ENCODE measurements at places on chromosomes 6 and 20.

DNA sequence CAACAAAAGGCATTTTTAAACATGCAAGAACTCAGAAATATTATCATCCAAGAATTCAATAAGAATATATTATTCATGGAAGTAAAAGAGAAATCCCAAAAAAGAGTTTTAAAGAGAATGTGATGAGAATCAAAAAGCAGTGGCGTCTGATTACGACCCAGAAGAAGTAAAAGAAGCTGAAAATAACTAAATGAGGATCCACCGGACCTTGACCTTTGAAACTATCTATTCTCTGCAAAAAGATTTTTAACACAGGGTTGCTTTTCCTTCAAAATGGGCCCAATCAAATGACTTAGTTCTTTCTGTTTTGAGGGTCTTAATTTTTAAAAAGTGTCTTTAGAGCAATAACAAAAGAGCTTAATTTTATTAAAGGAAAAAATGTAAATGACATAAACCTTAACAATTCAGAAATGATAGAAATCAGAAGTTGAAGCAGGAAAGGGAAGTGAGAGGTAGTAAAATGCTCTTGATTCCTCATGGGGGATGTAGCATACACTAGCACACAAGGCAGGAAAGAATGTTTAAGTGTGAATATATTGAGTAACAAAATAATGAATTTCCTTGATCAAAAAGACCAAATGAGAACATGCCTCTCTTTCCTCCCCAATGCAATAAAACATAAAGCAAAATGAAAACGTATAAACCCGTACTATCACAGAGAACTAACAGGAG lies 223.1 kb upstream of the PRDM1 start:
- no peak for DNase-seq

- no peak for DNase-seq
Observed at GRCh38 chr6:169048185-169048864, 205.3 kb downstream of the THBS2 start.

DNA sequence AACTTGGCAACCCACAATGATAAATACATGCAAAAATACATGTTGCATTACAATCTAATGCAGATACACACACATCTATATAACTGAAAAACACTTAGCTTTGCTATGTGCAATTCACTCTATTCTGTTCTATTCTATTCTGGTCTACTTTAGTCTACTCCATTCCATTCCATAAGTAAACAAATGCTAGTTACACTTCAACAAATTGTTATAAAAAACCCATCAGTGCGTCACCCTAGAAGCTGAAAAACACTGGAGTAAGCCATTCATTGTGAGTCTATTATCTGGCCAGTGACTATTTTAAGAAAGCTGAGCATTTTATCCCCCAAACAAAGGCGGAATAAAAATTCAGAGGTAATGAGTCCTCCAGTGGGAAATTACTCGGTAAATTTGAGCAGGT lies 315.7 kb upstream of the EPHA7 start:
- no peak for DNase-seq

- DNase-seq, result no peak
Observed at GRCh38 chr6:109015176-109015575, 79.5 kb downstream of the SESN1 start.

DNA sequence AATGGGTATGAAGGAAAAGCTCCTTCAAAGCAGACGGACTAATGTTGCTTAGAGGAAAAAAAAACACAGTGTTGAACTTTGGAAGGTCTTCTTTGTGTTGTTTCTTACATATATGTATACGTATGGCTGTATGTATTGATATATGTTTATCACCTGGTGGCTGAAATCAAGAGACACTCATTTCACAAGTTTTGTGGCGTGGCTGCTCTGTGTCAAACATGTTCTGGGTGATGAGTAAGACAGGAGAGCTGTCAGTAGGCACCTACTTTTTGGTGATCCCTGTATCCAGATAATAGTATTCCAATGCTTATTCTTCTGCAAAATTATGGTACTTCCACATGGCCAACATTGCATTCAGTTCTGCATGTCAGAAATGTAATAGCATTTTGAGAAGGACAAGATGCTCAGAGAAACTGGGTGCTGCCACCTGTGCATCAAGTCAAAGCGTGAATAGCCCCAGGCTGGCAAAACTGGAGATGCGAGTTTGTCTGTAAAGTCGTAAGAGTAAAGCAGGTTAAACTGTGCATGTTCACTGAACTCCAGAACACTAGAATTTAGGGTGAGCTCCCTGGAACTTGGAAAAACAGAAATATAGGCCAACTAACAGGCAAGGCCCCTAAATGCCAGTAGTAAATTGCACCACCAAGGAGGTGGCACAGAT lies 67.9 kb downstream of the ARMC2 start:
- no peak for DNase-seq

GRCh38 chr20:63968928-63969760 lies 586 bp downstream of the ZNF512B start:
- DNase-seq, result peak; percentile 25

DNA sequence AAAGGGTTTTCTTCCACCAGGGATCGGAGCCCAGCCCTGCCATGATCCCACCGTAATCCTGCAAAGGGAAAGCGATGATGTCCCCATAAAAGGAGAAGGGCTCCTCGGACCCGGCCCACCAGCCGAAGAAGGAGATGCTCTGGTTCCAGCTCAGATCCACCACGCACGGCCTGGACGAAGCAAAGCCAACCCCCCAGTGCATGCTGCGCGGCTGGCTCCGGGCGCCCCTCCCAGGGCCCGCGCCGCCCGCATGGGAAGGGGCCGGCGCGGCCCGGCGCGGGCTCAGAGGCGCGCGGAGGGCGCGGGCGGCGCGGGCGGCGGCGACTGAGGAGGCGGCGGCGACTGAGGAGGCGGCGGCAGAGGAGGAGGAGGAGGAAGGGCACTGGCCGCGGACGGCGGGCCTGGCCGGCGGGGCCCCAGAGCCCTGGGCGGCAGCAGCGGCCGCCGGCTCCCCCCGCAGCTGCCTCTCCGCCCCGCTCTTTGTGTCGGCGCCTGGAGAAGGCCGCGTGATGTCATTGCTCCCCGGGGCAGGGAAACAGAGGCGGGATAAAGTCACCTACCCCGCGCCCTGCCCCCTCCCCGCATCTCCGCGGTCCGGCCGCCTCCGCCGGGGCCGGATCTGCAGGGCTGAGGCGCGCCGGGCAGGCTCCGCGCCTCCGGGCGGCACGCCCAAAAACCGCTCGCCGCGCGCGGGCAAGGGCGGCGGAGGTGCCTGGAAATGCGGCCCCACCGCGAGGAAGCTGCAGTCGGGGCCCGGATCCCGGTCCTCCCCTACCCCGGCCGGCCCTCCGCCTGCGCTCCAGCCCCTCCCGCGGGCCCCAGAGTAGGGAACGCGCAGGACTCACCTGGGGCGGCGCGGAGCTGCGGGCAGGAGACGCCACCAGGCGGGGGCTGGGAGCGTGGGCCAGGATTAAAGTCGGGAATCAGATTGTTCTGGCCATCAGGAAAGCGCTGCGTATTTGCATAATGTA lies at the start of gene FAXC:
Gene FAXC, minus strand, starts transcription at position 504 of the 971 bp plus-strand sequence. Its CDS starts 302 bp downstream, at position 202.
- DNase-seq, result peak; percentile 72

DNA sequence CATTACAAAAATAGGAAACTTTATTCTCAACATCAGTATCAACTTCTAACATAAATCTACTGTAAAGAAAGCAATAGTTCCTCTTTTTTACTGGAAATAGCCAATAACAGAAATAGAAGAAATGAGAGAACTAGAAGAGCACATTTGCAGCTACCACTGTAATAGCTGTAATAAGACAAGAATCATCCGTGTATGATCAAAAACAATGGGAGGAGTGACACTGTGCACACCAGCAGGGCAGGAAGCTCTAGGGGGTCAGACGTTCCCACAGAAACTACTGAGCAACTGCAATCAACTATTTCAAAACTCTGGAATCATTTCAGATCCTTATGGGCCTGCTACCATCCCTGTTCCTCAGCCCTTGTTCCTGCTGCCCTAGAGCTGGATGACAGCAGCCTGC lies 43.7 kb downstream of the NINL start:
- no peak for DNase-seq

DNA sequence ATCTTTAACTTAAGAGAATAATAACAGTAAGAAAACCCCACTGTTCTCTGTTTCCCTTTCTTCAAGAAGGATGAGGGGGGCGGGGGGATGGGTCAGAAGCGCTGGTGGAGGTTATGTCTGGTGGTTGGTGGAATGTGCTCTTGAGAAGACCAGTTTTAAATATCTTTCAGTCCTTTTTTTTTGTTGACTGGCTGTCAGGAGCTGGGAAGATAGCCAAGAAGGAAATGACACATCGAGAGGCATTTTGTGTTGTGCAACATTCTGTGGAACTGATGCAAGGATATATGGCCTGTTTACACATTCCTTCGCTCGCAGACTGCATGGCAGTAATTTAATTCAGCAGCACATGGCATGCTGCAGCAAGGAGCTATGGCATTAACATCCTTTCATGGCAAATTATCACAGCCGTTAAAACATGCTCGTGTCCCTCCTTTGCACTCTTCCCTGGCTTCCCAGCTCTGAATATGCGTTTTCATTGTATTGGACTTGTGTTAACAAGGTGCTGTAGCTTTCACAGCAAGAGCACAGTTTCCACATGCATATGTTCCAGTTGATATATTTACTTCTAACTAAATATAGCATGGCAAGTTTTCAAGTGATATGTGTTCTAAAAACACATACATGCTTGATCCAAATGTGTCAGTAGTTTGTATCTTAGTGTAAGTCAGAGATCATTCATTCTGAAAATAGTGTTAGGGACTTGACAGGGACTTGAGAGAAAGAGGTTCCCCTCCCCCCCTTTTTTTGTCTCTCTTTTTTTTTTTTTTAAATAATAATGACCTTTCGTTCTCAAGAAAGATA lies 68.2 kb upstream of the SUPT3H start:
- no peak for DNase-seq

- DNase-seq, result no peak
Observed at GRCh38 chr20:8127553-8128255, 4.4 kb upstream of the PLCB1 start.

DNA sequence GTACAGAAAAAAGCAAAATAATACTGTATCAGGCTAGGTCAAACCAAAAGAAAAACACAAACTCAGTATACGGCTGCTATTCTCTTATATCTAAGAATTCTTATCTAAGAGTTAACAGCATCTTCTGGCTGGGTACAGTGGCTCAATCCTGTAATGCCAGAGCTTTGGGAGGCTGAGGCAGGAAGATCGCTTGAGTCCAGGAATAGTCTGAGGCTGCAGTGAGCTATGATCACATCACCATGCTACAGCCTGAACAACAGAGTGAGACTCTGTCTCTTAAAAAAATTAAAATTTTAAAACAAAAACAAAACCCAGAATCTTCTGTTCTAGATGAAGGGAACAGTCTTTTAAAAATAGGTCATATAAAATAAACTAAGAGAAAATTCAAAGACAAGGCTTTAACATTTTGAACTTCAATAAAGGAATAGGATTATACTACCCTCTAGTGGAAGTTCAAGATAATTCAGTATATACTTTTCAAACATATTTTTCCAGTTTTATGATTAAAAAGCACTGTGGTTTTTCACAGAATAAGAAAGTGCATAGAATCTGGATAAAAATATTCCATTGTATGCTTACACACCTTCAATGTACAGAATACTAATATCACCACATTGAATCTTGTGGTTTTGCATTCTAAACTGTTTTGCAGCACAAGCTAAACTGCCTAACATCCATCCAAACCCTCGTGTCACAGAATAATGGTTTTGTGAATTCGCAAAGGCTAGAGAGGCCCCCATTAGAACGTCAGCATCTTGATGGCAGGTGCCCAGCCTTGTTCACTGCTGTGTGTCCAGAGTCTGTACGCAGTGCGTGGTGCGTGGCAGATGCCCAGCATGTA lies 39.3 kb downstream of the DTNBP1 start:
- peak; percentile 11 for DNase-seq

GRCh38 chr6:119647309-119647708 lies 297.7 kb upstream of the MAN1A1 start:
- DNase-seq, result no peak

DNA sequence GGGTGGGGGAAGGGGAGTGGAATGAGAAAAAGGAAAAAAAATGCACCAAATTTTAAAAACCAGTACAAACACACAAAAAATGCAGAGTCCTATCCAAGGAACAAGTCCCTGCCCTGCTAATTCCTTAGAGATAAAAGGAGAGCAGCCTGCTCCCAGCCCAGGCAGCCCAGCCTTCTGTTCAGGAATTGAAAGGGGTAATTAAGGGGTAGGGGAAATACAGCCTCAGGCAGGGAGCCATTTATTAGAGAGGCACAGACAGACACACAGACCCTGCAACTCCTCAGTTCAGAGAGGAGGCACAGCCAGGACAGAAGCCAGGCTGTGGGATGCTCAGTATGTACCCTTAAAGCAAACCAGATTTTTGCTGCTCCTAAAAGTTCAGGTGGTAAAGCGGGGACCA lies 137.2 kb downstream of the EYA2 start:
- DNase-seq, result no peak

GRCh38 chr6:47974106-47974505 lies 136.9 kb downstream of the PTCHD4 start:
- DNase-seq, result no peak

DNA sequence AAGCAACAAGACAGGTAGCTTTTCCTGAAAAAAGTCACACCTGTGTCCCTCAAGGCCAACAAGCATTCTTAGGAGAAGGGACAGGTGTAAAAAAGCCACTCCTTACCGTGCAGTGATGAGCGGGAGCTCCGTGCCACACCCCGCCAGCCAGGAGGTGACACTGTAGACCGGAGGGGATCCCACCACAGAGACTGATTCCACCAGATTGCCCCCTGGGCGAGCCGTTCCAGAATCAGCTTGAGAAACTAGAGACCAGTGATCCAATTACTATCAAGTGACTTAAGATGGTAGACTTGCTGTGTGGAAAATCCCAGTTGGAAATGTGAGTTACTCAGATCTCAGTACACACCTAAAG lies 37.4 kb downstream of the PKHD1 start:
- DNase-seq, result no peak

- DNase-seq, result peak; percentile 47
Observed at GRCh38 chr6:40586369-40587201, 579 bp downstream of the LRFN2 start.

All from BE2C (cell line).